Activated CD4-positive, alpha-beta memory T cell treated with anti-CD3 and anti-CD28 coated beads for 36 hours (primary cell): ENCODE measurements at places on chromosomes 2 and 18.

DNA sequence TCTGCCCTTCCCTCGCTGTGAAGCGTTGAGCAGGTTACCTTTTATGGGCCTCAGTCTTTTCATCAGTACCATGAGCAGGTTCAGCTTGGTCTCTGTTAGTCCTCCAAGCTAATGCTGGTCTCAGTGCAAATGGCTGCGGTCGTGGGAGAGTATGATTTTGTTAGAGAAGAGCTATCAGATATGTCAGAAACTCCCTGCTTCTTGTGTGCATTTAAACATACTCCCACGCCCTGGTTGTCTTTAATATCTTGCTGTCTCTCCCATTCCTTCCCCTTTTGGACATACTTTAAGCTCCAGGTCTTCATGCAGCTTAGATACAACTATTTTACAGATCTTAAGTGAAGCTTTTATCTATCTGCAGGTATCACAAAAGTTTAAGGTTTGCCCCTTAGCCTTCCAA, 62.9 kb downstream of the EFR3B start:
- peaks cover 15% of the 10 kb centered on the region for H3K4me1 ChIP-seq
- no peaks in the 10 kb centered on the region for H3K36me3 ChIP-seq
- no peak overlapping the region for H3K27ac ChIP-seq
- no peak overlapping the region for H3K4me3 ChIP-seq

- no peaks in the 10 kb centered on the region for H3K36me3 ChIP-seq
- no peak overlapping the region for H3K27ac ChIP-seq
- H3K27me3 ChIP-seq, result no peaks in the 10 kb centered on the region
- no peaks in the 10 kb centered on the region for H3K4me1 ChIP-seq
Measured at GRCh38 chr2:228329282-228329681, 147.8 kb upstream of the SPHKAP start.

DNA sequence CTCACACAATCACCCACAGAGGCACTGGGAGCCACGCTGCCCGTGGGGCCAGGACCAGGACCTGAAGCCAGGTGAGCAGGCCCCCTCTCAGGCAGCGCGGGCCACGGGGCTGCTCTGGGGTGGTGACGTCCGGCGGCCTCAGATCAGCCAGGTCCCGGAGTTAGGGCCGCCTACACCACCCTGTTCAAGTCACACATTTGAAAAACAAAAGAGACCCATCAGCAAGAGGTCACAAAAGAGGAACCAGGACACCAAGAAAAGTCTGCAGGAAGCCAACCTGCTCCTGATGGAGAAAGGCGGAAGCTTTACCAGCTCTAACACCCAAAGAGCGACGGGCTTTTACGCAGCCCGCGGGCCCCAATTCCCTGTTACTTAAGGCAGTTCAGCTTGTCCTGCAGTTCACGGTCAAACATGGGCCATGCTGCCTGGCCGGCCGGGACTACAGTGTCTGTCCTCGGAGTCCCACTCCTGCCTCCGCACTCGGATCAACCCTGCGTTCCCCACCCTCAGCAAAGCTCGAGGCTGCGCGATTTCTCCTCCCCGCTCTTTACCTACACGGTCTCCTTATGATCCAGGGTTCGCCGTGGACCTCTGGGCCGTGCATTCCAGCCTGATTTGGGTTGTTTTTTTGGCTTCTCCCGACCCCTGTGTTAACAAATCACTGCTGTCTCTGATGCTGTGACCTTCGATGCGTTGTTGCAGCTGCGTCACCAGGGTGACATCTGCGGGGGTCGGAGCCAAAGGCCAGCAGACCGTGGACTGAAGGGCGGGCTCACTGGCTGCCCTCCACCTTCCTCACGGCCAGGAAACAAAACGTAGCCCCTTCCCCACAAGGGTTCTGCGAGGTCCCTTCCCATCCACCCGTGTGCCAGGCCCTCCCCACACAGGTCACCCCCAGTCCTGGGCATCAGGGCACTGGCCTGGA, 31.0 kb downstream of the SNORC start:
- no peak for DNase-seq
- no peak overlapping the region for H3K4me3 ChIP-seq
- H3K27ac ChIP-seq, result no peak overlapping the region
- H3K36me3 ChIP-seq, result no peaks in the 10 kb centered on the region
- no peaks in the 10 kb centered on the region for H3K27me3 ChIP-seq

DNA sequence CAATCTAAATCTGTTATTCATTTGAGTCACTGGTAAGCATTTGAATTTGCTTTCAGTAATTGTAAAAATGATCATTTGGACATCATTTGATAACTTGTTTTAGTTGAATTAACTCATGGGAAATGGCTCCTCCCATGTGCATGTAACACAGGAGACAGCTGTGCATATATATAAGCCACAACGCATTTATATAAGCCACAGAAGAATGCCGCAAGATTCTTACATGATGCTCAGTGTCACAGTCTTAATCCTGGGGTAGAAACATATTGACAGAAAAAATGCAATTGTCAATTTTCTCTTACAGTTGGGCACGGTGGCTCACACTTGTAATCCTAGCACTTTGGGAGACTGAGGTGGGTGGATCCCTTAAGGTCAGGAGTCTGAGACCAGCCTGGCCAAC, 13.3 kb upstream of the IAH1 start:
- H3K27me3 ChIP-seq, result no peaks in the 10 kb centered on the region
- no peak overlapping the region for H3K4me3 ChIP-seq
- peaks cover 41% of the 10 kb centered on the region for H3K36me3 ChIP-seq

DNA sequence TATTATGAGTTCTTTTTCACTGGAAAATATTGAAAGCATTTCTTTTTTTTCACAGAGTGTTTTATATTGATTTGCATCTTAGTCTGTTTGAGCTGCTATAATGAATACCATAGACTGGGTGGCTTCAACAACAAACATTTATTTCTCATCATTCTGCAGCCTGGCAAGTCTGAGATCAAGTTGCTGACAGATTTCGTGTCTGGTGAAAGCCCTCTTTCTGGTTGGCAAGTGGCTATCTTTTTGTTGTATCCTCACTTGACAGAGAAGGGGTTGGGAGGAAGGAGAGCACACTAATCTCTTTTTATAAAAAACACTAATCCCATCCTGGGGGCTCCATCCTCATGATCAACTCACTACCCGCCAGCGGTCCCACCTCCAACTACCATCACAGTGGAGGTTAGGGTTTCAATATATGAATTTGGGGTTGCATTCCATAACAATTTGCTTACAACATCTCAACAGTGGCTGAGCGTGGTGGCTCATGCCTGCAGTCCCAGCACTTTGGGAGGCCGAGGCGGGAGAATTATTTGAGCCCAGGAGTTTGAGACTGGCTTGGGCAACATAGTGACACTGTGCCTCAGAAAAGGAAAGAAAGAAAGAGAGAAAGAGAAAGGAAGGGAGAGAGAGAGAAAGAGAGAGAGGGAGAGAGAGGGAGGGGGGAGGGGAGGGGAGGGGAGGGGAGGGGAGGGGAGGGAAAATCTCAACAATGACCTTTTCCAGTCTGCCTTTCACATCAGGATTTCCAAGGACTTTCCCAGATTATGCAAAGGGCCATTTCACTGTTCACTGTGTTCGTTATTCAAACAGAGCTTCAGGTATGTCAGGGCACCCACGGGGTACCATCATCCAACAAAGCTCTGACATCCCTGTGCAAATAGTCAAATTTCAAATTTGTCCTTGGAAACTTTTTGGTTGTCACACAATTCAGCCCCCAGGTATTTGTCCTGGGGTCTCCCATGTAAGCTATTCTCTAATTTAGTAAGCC, 111.1 kb downstream of the AP1S3 start:
- DNase-seq, result no peak
- H3K27me3 ChIP-seq, result peaks cover 3% of the 10 kb centered on the region
- no peaks in the 10 kb centered on the region for H3K36me3 ChIP-seq
- no peaks in the 10 kb centered on the region for H3K4me1 ChIP-seq

DNA sequence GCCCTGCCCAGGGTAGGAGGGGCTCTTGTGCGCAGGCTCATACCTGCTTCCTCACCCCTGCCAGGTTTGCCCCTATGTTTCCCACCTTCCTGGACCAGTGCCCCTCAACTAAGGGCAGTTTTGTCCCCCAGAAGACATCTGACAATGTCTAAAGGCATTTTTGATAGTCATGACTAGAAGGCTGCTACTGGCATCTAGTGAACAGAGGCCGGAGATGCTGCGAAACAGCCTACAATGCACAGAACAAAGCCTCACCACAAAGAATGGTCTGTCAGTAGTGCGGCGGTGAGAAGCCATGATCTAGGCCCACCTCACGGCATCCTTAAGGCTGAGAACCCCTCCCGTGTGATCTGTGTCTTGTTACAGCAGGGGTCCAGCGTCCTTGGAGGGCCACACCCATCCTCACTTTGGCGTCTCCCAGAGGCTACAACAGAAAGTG, 96.0 kb downstream of the TMEM17 start:
- no peaks in the 10 kb centered on the region for H3K36me3 ChIP-seq
- peaks cover 3% of the 10 kb centered on the region for H3K4me1 ChIP-seq
- no peaks in the 10 kb centered on the region for H3K27me3 ChIP-seq
- no peak overlapping the region for H3K27ac ChIP-seq
- DNase-seq, result no peak

DNA sequence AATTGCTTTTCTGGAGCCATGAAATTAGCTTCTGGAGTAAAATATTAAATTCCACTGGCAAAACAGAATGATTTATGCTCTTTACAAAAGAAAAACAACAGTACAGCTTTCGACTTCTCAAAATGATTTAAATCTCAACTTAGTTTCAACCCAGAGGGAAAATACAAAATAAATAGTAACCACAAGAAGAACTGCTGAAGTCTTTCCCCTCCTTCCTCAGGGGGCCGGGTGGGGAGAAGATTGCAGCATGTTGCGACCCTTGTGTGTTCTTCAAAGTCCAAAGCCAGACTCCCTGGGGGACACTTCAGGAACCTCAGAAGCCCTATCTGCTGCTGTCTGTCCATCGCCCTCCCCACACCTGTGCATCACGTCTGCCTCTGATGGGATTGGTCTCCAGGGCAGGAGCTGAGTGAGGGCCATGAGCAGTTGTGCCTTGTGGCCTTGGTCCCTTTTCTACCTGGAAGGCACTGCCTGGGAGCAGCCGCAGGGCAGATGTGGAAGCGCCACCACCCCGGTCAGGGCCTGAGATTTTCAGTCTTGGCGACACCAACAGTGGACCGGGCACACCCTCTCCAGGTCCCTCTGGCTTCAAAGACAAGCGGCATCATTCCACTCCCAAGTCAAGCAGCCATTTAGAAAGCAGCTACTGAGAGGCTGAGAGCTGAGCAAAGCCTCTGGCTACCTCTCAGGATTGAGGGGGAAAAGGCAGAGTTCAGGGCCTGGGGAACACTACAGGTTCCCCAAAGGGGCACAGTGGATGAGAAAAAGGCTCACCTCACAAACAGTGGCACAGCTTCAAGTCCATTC, 210.1 kb upstream of the RAB6C start:
- H3K4me1 ChIP-seq, result no peaks in the 10 kb centered on the region
- no peaks in the 10 kb centered on the region for H3K36me3 ChIP-seq
- no peak overlapping the region for H3K4me3 ChIP-seq

- no peak for DNase-seq
- H3K36me3 ChIP-seq, result peaks cover 5% of the 10 kb centered on the region
- H3K27ac ChIP-seq, result peak overlapping the region; percentile 36
Measured at GRCh38 chr2:104854498-104855220, 744 bp downstream of the POU3F3 start.

GRCh38 chr18:80067321-80067720, 33.1 kb downstream of the RBFA start:
- H3K27ac ChIP-seq, result no peak overlapping the region
- H3K4me1 ChIP-seq, result no peaks in the 10 kb centered on the region
- no peak overlapping the region for H3K4me3 ChIP-seq
- H3K27me3 ChIP-seq, result no peaks in the 10 kb centered on the region
- DNase-seq, result no peak

DNA sequence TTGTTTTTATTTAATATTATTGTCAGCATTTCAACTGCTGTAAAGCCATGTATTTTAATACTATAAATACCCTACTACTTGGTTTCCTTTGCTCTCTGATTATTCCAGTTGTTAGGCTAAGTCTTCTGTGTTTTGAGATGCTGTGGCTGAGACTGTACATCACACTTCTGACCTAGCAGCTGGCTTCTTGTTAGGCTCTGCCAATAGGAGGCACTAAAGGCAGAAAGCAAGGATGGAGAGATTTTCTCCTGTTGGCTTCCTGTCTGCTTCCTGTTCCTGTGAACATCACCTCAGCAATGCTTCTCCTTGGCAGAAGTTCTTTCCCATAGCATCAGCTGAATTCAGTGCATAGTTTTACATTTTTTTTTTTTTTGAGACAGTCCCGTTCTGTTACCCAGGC, 68.3 kb upstream of the YPEL5 start:
- H3K36me3 ChIP-seq, result no peaks in the 10 kb centered on the region
- H3K27ac ChIP-seq, result no peak overlapping the region
- H3K27me3 ChIP-seq, result peaks cover 10% of the 10 kb centered on the region

- DNase-seq, result no peak
- no peaks in the 10 kb centered on the region for H3K4me1 ChIP-seq
- H3K27ac ChIP-seq, result no peak overlapping the region
- H3K4me3 ChIP-seq, result no peak overlapping the region
- no peaks in the 10 kb centered on the region for H3K36me3 ChIP-seq
Measured at GRCh38 chr2:17245906-17246305, 272.3 kb downstream of the RAD51AP2 start.

DNA sequence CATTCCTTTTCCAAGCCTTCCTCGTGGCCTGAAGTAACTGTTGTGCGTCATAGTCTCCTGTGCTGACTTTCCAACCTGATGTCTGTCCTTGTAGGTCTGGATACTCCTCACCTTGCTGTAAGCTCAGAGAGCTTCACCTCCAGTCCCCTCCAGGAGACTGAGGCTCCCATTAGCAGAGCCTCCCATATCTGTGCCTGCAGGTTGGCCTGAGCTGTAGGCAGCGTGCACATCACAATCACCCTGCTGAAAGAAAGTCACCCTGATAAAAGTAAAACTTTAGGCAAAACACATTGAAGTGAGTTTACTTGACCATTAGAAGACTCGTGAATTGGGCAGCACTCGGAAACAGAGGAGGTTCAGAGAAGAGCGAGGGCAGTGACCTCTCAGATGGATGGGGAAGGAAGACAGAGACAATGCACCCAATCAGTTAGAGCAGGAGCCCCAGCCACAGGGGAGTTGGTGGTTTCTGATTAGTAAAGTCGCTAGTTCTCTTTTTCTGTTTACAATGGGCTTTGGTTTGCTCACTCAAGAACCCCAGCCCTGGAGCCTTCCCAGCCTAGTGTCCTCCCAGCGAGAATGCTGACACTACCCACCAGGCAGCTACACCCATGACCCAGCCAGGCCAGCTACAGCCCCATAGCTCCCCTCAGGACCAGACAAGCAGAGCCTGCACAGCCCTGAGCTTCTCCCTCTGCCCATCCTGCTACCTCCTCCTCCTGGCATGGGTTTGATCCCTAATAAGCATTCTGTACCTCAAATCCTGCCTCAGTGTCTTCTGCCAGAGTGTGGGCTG, 12.1 kb upstream of the TPO start:
- DNase-seq, result no peak
- H3K36me3 ChIP-seq, result no peaks in the 10 kb centered on the region
- no peak overlapping the region for H3K4me3 ChIP-seq
- no peaks in the 10 kb centered on the region for H3K4me1 ChIP-seq

GRCh38 chr18:72235422-72235821, 308.7 kb downstream of the CBLN2 start:
- H3K4me3 ChIP-seq, result no peak overlapping the region
- H3K4me1 ChIP-seq, result no peaks in the 10 kb centered on the region
- no peak for DNase-seq
- H3K27me3 ChIP-seq, result no peaks in the 10 kb centered on the region
- no peaks in the 10 kb centered on the region for H3K36me3 ChIP-seq

DNA sequence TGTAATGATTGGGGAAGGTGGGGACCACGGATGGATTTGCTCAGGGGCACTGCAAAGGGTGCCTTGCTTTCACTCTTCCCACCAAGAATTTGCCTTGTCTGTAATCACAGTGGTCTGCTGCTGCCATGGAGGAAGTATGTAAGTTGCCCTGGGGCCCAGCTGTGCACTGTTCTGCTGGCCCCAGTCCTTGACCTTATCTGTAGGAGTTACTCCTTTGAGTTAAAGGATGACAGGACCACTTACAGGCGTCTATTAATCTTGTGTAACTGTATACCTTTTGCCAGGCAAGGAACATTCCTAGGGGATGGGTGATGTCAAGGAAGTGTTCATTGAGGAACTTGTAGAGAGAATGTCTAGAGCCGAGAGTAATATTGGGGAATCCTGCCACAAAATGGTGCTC, 212.8 kb upstream of the LRRTM1 start:
- DNase-seq, result no peak
- H3K36me3 ChIP-seq, result no peaks in the 10 kb centered on the region
- no peak overlapping the region for H3K27ac ChIP-seq
